Posterior vena cava (tissue), 2 donors: ENCODE measurements at places on chromosomes 6 and 20. TPM values are rescaled to one million over a fixed set of nuclear protein-coding genes. Genes with fewer than 3 reads are reported as not detected.

ATF6B gene
- 39.0 TPM for total RNA-seq

UNC93A gene
- total RNA-seq: not detected

ZNF391 gene
- 2.4 TPM for total RNA-seq

DNA sequence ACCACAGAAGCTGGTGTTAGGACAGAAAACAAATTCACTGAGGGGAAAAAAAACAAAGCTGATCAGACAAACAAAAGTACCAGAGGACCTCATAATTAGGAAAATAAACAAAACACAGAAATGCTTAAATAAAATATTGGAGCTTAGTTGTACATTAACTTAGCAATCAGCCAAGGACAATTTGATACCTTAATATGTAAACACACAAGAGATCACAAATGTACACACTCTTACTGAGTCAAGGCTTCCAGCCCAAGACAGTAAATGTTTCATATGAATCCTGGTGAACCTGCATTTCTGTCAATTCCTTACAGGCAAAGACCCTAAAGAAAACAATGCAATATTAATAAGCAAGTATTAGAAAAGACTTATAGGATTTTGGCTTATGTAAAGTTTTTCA lies 62.0 kb upstream of the SPTLC3 start:
- no peak for DNase-seq

MMP24 gene
- total RNA-seq: 0.88 TPM

DNA sequence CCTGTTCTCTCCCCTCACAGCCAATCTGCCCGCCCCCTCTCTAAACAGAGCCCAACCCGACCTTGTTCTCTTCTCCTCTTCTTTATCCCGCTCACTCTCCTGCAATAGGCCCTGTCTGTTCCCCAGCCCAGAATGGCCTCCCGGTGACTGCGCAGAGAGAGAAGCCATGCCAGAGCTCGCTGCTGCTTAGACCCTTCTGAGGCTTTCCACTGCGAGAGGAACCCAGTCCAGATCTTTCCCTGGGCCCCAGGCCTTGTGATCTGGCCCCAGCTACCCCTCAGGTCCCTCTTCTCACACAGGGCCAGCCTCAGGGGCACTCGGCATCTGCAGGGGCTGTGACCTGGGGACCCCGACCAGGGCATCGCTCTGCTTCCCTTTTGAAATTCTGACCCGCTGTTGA lies 58.1 kb downstream of the TMEM242 start:
- DNase-seq: no peak

TUBB1 gene
- 0.43 TPM for total RNA-seq

DNA sequence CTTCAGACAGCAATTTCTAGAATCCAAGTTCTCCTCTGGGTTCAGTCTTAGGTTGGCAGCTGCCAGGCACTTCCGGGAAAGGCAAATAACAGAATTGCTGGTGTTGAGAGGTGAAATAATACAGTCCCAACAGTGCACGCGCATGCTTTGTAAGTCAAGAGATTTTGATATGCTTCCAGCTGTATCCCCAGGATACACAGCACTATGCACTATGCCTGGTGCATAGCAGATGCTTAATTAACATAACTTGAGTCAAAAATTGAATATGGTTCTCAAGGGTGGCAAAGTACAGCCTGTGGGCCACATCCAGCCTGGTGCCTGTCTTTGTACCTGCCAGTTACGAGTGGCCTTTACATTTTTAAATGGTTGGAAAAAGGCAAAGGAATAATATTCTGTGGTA lies 18.9 kb upstream of the PMEPA1 start:
- DNase-seq: no peak

DNA sequence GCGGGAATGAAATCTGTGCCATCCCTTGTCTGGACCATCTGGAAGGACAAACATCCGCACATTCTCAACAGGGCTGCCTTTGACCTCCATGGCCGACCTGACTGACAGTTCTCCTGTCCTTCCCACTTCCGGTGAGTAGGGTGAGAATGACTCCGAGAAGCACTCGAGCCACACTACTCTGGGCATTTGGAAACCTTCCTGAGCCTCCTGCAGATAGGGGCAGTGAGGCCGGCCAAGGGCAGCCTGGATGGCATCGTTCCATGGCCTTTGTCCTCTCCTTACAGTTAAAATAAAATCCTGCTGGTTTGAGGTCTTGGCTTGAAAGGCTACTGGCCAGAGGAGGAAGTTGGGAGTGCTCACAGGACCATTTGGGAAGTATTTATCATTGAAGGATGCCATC lies 70.9 kb upstream of the QKI start:
- no peak for DNase-seq

- no peak for DNase-seq
These were observed 208.7 kb downstream of the ALDH8A1 start for GRCh38 chr6:134741200-134741536.

DNA sequence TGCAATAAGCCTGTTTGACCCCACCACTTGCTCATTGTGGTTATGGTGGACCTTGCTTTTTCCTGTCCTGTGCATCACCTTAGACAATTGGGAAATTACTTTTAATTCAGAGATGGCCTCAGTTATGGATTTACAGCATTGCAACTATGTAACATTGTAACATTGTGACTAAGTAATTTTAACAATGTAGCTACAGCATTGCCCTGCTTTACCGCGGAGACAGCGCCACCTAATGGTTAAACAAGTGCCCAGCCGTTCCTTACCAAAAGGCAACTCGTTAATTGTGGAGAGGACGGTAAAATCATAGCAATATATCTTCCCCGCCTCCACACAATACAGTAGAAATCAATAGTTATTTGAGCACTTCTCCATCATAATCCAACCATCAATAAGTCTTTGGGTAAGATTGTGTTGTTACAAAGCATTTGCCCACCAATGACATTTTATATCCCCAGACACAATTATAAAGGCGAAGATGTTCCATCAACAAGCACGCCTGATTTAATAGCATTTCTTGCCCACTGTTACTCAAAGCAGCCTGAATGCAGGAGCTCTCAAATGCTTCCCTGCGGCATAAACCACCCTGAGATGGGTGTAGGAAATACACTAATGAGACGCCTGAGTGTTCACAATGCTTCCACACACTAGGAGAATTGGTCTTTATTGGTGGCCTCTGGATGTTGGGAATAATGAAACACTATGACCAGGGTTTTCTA lies 93.7 kb downstream of the PROKR2 start:
- no peak for DNase-seq

GRCh38 chr20:63443606-63444395 lies 28.7 kb downstream of the KCNQ2 start:
- DNase-seq: no peak

DNA sequence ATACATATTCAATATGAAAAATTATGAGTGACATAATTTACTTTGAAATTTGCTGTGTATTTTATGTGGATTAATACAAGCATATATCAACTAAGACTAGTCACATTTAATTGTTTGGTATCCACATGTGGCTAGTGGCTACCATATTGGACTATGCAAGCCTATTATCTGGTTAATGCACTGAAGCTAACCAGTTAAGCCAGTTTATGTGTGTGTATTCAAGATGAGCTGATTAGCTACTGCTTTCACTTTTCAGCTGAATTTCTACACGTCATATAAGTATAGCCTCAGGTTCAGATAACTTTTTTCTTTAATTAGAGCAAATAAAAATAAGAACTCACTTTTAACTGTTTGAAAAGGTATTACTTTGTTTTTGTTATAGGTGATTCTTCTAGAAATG lies 903.7 kb downstream of the TFAP2A start:
- no peak for DNase-seq

DNA sequence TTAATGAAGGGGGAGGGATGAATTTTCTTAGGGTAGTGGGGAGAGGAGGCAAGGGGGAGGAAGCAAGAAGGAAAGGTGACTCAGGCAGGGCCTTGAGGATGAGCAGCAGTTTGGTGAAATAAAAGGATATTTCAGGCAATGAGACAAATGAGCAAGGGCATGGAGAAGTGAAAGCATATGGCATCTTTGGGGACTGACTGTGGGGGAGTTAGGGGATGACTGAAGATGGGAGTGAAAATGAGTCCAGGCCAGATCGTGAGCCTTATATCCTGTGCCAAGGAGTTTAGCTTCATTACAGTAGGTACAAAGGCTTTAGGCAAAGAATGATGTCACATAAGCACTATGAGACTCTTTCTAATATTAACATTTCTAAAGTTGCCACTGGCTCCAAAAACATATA lies 51.9 kb downstream of the ILRUN start:
- no peak for DNase-seq

PDE7B gene
- 5.9 TPM for total RNA-seq

- no peak for DNase-seq
These were observed 46.7 kb upstream of the MOCS1 start for GRCh38 chr6:39980839-39981580.

ASIP gene
- total RNA-seq: not detected

DNA sequence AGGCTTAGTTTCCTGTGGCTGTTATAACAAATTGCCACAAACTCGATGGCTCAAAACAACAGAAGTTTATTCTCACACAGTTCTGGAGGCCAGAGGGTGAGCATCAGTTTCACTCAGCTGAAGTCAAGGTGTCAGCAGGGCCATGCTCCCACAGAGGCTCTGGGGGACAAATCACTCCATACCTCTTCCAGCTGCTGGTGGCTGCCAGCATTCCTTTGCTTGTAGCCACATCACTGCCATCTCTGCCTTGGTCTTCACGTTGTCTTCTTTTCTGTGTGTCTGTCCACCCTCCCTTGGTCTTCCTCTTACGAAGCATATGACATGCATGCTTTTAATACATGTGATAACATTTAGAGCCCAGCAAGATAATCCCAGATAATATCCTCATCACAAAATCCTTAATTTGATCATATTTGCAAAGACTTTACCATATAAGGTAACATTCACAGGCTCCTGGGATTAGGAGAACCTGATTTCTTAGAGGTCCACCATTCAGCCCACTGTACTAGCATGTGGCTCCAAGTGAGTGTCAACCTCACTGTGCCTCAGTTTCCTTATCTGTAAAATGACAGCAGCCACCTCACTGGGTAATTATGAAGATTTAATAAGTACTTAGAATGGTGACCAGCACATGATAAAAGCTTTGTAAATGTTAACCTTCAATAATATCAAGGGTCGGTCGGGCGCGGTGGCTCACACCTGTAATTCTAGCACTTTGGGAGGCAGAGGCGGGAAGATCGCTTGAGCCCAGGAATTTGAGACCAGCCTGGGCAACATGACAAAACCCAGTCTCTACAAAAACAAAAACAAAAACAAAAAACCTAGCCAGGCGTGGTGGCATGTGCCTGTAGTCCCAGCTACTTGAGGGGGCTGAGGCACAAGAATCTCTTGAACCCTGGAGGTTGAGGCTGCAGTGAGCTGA lies 14.7 kb upstream of the PTGIS start:
- no peak for DNase-seq

CPNE5 gene
- 5.4 TPM for total RNA-seq

- DNase-seq: no peak
These were observed 30.4 kb downstream of the TRMT6 start for GRCh38 chr20:5919626-5920544.

STMN3 gene
- total RNA-seq: 11.7 TPM

DNA sequence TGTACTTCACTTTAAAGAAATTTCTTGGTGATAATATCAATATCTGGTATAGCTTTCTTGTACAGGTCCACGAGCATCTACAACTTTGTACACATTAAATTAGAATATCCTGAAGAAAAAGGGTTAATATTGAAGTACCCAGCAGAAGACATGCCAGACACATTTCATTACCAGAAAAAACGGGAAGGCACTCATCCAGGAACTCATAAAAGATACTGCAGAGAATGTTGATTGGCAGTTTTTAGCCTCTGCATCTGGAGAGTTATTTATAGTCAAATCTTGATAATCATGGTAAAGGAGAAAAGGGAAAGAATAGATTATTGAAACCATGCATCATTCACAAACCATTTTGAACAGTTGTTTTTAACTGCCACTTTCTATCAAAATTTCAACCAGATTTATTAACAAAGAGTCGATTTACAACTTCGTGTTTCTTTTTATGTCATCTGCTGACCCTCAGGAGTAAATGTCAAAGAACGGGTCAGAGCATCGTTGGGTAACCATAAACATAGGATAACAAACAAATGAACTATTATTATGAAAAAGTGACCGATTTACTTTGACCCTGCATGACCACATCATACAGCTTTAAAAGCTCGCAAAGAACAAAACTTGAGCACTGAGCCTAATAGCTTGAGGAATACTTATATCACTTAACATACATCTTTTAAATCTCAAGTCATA lies 229.2 kb upstream of the SGK1 start:
- DNase-seq: no peak

DNA sequence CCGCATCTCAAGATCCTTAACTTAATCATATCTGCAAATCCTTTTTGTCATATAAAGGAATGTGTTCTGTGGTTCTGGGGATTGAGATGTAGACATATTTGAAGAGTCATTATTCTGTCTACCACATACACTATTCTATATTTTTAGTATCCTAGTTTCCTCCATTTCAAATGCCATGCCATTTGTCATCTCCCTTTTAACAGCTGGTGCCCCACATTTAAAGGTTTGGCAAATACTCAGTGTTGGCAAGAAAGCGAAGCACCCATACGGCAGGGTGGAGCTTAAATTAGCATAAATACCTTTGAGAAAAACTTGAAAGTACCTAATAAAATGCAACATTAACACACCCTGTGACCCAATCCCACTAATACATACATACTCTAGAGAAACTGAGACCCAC lies 31.7 kb downstream of the PAK5 start:
- DNase-seq: no peak

DNA sequence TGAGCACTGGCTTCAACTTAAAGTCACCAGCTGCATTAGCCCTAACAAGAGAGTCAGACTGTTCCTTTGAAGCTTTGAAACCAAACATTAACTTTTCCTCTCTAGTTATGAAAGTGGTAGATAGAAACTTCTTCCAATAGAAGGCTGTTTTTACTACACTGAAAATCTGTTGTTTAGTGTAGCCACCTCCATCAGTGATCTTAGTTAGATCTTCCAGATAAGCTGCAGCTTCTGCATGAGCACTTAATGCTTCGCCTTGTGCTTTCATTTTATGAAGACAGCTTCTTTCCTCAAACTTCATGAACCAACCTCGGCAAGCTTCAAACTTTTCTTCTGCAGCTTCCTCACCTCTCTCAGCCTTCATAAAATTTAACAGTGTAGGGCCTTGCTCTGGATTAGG lies 133.2 kb downstream of the INSM1 start:
- no peak for DNase-seq

- DNase-seq: no peak
These were observed 991.0 kb downstream of the KIF16B start for GRCh38 chr20:15582146-15582760.

- DNase-seq: no peak
These were observed 372.9 kb downstream of the SAMD5 start for GRCh38 chr6:147881432-147881831.

TFAP2D gene
- total RNA-seq: not detected

- no peak for DNase-seq
These were observed 553.2 kb downstream of the CD83 start for GRCh38 chr6:14670806-14671205.

LRRC73 gene
- 0.69 TPM for total RNA-seq

GRCh38 chr6:112150363-112150762 lies 63.0 kb downstream of the FAM229B start:
- DNase-seq: no peak

C20orf202 gene
- not detected for total RNA-seq
